HS-5 (cell line): ENCODE measurements at places on chromosomes 7 and 10.

- DNase-seq, result no peak
Measured at GRCh38 chr7:75879771-75880184, 944 bp downstream of the RHBDD2 start.

- DNase-seq, result no peak
Measured at GRCh38 chr10:18583575-18584270, 67.7 kb downstream of the NSUN6 start.

GRCh38 chr7:96285579-96285978 lies 36.3 kb downstream of the SLC25A13 start:
- no peak for DNase-seq

DNA sequence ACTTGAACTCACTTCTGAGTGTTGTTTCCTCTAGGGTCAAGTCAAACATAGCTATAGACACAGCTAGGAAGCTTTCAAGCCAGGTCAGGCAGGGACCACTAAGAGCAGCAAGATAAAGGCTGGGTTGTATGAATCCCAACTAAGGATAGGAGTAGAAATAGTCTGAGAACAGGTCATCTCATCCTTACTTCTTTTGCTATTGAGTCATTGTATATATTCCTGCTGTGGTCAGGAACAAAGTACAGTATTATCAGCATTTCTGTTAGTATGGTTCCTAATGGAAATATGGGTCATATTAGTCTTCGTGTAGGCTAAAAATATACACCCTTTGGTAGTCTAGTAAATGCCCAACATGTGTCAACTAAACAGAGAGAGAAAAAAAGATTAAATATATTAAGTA lies 145.3 kb downstream of the BTAF1 start:
- DNase-seq, result no peak

GRCh38 chr10:12489357-12489756 lies 140.0 kb downstream of the CAMK1D start:
- no peak for DNase-seq

DNA sequence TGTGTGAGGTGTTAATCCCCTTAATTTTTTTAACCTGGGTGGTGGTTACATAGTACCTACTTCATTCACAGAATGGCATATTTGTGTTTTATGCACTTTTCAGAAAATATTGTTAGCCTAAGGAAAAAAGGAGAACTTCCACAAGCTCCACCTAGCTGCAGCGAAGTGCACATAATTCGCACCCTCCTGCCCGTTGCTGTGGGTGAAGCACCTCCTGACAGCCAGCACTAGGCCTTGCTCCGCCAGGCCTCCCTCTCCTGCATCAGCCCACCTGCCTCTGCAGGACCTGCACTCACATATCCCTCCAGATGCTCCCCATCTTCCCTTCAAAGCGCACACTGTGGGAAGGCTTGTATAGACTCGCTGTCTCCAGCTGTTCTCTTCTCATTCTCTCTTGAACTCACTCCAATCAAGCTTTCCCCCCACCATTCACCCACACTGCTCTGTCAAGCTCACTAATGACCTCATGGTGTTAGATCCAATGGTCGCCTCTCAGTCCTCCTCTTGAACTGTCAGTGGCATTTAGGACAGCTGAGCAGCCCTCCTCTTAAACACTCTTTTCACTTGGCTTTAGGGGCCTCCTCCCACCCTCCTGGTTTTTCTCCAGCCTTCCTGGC lies 20.7 kb upstream of the GRID1 start:
- DNase-seq, result no peak

DNA sequence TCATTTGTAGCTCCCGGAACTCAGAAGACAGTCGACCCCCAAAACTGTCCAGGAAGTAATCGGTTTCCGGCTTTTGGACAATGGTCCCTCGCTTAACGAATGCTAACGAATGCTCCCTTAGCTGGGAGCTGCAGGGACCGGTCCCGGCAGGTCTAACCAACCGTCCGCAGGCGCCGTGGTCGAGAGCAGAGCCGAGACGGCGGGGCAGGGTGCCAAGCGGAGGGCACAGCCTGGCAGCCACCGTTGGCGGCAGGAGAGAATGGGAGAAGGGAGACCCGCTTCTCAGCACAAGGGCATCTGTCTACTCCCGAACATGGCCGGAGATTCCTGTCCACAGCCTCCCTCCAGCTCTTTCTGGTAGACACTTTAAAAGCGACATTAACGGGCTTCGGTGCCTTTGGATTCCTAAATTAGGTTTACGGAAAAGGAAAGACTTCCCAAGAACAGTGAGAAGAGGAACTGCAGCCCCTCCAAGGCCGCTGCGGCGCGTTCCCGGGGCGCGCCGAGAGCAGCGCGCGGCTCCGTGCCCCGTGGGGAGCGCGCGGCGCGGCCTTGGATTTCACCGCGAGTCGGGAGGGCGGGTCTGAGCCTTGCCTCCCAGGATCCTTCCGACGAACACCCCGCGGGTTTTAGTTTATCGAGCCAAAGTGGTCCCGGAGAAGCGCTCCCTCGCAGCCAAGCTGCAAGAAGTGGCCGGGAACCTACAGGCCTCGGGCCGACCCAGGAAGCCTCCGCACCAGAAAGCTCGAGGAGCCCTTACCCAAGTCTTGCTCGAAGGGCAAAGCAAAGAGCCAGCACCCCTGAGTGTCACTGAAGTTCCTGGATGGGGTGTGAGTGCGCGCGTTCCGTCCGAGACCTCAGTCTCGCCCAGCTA lies 3.6 kb upstream of the TBX20 start:
- DNase-seq, result no peak

DNA sequence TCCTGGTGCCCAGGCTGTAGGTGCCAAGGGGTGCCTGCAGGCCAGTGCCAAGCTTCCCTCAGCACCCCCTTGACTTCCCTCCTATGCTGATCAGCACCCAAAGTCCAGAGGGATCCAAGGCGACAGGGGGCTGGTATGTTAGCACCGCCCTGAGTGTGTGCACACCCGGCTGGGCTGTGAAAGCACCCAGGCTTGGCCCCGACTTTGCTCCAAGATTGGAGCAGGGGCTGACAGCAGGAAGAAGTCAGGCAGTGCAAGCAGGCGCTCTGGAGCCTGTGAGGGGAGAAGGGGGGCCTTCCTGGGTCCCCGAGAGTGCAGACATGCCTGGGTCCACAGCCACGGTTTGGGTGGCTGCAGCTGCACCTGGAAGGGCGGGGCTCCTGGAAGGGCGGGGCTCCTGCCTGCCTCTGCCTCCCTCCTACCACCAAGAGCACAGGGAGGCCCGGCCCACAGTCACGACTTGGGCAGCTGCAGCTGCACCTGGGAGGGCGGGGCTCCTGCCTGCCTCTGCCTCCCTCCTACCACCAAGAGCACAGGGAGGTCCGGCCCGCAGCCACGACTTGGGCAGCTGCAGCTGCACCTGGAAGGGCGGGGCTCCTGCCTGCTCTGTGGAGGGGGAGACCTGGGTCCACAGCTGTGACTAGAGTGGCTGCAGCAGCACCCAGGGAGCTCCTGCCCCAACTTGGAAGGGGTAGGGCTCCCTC lies 30.2 kb upstream of the ZMYND11 start:
- no peak for DNase-seq

DNA sequence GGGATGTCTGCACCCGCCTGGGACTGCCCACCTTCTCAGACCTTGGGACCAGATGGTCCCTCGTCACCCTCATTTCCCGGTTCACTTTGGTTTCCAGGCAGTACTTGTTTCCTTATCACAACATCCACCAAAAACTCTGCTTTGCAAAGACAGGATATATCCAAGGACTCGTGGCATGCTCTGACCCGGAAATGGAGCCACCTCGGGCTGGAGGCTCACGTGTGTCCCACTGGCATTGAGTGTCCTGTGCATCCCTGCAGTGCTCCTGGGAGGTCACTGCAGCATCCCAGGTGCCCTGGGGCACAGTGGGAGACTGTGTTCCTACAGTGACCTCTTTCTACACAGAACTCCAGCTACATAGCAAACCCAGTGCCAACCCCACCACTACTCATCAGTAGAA lies 611.9 kb upstream of the FOXK1 start:
- DNase-seq, result no peak

DNA sequence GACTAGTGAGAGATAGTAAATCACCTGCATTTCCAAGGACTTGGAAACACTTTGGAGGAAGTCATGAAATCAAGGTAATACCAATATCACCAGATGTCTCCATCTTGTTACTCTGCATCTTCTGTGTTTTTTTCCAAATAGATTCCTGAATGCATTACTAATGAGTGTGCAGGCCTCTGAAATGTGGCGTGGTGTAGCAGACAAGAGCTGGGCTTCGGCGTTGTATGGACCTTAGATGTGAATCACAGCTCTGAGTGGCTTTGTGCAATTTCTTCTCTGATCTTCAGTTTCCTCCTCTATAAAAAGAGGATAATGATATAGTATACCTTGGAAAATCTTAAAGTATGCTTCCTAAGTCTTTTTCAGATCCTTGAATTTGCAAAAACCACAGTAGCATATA lies 9.6 kb upstream of the MYPN start:
- DNase-seq, result no peak

- DNase-seq, result no peak
Measured at GRCh38 chr10:21208666-21209316, 311.7 kb upstream of the NEBL start.

GRCh38 chr7:66189695-66190503 lies 15.2 kb upstream of the TPST1 start:
- DNase-seq, result no peak

GRCh38 chr10:20970708-20971107 lies 73.6 kb upstream of the NEBL start:
- no peak for DNase-seq

DNA sequence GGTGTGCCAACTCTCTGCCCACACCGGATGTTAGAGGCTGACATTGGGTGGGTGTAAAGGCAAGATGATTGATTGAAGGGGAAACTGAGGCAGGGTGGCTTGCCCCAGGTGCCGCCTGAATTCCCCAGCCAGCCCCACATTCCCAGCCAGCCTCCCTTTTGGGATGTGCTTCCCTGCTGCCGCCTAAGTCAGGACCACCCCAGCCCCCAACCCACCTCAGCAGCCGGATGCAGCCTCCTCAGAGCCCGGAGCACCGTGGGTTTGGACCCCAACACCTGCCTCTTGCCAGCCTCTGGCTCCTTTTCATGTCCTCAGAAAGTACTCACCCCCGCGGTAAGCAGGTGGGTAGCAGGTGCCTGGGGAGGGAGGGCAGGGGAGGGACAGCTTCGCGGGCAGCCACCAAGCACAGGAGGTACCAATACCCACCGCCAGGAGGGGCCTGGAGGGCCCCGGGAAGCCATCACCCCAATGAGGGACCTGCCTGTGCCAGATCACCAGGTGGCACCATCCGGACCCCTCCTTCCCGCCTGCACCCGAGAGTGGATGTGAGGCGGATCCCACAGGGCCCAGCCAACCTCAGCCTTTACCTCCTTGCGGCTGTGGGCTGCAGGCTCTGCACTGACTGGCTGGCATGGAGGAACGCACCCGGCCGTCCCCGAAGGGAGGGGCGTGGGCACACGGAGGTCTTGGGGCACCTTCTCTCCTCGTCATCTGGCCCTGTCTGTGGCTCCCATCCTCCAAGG lies 60.5 kb downstream of the PWWP2B start:
- no peak for DNase-seq

DNA sequence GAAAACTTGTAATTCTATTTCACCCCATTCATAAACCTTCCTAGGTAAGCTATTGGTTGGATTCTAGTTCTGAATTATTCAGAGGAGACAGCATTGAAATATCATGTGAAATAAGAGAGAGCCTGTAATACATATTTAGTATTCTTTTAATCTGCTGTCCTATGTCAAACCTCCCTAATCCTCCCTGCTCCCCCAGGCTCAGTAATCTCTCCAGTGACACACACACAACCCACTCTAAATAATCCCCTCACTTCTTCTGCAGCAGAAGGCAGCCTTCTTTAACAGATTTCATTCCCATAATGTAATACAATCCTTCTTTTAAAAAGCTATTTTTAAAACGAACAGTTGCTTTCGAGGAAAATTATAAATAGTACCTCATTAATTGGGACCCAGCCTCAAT lies 639.7 kb upstream of the AUTS2 start:
- no peak for DNase-seq

DNA sequence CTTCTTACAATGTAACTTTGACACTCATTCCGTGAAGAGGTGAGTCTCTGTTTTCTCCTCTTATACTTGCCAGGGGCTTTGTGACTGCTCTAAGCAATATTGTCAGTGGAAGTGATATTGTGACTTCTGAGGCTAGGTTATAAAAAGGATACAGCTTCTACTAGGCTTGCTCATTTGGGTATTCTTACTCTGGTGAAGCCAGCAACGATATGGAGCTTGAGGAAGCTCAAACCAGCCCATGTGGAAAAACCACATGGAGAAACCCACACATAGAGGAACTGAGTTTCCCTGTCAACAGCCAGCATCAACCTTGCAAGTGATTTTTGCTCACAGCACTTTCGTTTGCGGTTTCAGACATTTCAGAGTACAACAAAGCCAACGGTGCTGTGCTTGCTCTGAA lies 149.6 kb upstream of the SEMA3E start:
- no peak for DNase-seq

DNA sequence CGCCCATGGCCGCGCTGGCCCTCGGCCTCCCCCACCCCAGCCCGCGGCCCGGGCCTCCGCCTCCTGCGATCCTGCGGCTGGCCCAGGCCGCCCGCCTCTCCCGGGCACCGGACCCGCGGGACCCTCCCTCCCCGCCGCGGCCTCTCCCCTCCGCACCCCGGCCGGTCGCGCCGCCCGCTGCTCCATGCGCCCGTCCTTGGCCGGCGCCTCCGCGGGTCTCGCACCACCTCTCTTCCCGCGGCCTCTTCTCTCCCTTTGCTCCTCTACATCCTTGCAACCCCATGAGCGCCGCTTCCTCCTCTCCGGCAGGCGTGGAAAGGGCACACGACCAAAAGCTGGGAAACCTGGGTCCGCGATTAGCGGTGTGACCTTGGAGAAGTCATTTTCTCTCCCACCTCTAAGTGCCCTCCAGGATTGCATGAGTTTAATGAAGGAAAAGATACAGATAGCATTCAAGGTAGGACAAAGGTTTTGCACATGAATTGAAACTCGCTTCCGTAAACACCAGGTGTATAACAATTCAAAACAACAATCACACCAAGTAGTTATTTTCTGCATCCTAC lies 448 bp upstream of the SRPK2 start:
- DNase-seq, result no peak

DNA sequence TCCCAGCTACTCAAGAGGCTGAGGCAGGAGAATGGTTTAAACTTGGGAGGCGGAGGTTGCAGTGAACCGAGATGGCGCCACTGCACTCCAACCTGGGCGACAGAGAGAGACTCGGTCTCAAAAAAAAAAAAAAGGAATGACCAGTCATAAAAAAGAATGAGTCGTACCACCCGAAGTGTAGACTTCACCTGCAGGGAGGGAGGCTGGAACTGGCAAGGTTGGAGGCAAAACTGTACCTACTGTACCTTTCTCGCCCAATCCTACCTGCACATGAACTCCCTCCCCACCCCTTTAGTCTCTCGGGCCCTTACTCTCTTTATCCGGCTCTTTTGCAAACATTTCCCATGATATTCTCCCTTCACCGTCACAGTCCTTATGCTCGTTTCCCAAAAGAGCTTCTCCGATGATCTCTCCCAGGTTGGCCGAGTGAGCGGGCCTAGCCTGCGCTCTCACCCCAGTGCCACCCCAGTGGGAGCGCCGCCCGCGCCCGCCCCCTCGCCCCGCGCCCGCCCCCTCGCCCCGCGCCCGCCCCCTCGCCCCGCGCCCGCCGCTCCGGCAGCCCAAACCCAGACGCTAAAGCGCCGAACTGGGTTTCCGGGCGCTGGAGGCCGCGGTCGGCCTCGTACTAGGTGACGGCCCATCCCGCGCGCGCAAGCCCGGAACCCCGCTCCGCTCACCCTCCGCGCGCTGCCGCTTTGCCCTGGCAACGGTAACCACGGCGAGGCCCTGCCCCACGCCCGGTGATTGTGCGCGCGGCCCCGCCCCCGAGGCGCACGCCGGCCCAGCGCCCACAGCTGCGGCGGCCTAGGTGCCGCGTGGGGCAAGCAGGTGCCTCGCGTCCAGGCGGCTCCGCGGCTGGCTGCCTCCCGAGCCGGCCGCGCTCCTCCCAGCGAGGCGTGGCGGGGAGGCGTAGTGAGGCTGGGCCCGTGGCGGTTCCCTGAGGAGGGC lies at the start of gene SMKR1:
Gene SMKR1 (plus strand): TSS at position 772 of the 948 bp plus-strand sequence. CDS start 294 bp downstream, outside the sequence.
- no peak for DNase-seq
